ENCODE measurements at places on chromosomes 2 and 18.

DNA sequence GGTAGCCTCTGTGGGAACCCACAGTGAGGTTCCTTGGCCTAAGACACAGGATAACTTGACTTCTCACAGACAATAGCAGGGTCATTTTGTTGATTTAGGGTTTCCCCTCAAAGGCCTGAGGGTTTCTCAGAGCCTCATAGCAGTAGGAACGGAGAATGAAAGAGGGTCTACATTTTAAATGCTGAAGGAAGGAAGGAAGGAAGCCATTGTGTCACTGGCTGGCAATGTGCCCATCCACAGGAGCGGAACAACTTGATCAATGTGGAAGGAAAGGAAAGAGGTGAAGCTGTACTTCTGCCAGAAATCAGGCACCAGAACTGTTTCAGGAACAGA lies 5.1 kb downstream of the IL1B start:
- no peak for DNase-seq

DNA sequence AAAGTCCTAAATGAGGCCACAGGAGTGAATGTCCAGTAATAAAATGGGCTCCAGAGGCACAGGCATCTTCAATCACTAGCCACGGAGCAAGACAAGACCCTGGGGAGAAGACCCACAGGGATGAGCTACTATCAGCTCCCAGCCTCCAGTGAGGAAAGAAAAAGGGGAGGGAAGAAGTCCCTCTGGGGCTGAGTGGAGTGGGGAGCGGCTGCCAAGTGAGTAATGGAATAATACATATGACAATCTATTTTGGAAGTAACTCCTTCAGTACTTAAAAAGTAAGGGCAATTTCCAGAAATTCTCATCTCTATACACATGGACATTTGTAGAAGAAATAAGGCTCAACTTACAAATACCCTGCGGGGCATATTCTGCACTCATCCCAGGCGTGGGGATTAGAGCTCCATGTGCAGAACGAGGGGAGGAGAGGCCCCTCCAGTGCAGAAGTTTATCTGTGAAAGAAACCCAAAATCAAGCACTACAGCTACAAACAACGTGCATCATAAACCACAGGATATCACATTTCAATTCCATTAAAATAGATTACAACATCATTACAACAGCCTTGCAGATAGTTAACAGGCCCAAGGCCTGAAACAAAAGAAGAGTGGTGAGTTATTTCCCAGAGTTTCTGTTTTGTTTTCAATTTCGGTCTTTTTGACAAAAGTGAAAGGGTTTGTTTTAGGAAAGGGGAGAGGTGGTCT lies 84.9 kb downstream of the BCL11A start:
- DNase-seq: peak; percentile 46

- DNase-seq: no peak
Observed at GRCh38 chr2:111982822-111983221, 72.2 kb upstream of the TMEM87B start.

GRCh38 chr2:88180605-88181240 lies 10.6 kb downstream of the THNSL2 start:
- peak; percentile 83 for DNase-seq

DNA sequence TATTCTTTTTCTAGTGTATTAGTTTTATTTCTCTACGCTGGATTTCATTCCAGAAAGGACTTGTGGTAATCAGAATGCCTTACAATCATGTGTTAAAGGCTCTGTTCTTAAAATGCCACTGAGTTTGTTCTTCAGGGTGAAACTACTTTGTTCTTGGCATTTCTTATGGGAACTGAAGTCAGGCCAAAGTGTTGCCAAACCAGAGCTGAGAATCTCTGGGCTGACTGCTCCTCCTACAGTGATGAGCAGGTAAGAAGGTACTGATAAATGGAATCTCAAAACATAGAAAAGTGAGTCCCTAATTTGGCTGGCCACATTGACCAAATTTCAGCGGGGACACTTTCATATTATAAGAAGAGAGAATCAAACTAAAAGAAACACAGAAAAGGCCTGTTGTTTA lies 55.1 kb upstream of the ZNF397 start:
- peak; percentile 12 for DNase-seq

DNA sequence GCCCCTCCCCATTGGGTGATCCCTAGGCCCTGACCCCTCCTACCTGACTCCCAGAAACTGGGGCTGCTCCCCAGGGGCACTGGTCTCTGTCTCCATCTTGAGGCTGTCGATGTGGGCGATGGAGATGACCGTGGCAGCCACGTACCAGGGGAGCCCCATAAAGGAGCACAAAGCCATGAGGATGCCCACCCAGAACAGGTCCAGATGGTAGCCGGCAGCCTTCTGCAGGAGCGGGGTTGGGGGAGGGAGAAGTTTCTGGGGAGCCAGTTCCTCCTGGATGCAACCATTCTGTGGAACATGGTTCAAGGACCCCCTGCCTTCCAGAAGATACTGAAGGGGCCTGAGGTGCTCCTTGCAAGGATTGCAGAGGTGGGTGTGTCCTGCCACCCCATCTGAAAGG lies 34.0 kb downstream of the MTHFD2 start:
- DNase-seq: no peak

- no peak for DNase-seq
Observed at GRCh38 chr2:88100489-88100858, 27.4 kb downstream of the FABP1 start.

DNA sequence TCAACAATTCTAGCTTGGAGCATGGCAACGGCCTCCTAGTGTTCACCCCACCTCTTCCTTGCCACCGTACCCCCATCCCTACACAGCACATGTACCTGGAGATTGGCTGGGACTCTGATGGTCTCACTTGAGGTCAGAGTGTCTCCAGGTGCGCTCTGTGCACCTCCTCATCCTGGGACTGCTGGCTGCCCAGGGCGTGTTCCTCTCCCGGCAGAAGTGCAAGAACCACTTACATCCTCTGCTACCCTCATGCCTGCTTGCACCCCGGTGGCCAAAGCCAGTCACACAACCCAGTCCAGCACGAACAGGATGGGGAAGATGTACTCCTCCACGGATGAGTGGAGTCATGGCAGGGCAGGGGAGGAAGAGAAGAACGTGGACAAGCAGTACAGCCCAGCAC lies 151.5 kb downstream of the ASB1 start:
- DNase-seq: no peak

GRCh38 chr2:49029406-49029805 lies 124.9 kb downstream of the FSHR start:
- no peak for DNase-seq

DNA sequence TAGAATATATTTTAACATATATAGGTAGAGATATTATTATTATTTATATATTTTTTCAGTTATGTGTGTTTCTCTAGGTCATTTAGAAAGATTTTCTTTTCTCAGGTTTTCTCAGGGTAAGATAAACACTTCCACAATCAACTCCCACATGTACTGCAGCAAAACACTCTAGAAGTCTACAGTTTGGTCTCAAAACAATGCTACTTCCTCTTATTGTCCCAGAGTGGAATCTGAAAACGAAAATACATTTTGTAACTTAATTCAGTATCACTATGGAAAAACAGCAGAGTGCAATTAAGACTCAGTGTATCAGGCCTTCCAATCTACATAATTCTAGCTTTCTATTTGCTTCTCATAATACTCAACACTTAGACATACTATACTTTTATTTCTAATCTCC lies 190.1 kb upstream of the SLC35G4 start:
- DNase-seq: no peak

DNA sequence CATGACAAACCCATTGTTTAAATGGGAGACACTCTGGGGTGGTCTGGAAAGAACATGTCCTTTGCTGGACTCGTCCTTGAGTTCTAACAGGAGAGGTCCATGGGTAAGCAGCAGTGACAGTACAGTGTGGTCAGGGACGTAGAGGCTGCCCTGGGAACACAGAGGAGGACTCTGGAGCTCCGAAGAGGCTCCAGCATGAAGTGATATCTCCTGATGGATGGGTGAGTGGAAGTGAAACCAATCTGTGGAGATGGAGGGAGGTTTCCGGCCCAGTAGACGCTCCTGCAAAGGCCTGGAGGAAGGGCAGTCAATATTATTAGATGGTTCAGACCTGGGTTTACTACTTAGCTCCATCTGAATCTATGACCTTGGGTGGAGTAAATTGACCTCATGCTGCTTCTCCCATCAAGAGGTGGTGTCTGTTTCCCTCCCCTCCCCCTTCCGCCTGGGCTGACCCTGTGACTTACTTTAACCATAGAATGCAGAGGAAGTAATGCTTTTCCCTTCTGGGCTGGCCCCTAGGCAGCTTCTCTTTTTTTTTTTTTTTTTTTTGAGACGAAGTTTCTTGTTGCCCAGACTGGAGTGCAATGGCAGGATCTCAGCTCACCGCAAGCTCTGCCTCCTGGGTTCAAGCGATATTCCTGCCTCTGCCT lies 2.3 kb upstream of the TFCP2L1 start:
- DNase-seq: no peak

- DNase-seq: no peak
Observed at GRCh38 chr2:188235364-188235763, 56.3 kb upstream of the GULP1 start.

DNA sequence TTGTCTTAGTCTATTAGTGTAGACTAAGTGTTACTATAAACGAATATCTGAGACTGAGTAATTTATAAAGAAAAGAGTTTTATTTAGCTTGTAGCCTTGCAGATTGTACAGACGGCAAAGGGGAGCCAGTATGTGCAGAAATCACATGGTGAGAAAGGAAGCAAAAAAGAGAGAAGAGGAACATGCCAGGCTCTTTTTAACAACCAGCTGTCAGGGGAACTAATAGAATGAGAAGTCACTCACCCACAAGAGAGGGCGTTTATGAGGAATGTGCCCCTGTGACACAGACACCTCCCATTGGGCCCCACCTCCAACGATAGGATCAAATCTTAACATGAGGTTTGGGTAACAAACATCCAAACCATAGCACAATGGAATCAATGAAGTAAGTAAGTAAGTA lies 20.6 kb upstream of the ZNF804A start:
- no peak for DNase-seq

- peak; percentile 82 for DNase-seq
Observed at GRCh38 chr2:202035089-202035940, 1.7 kb downstream of the FZD7 start.
